SHP77 treated with DMSO at 0.1 percent for 48 hours (cell line): ENCODE measurements at places on chromosomes 3 and 15.

DNA sequence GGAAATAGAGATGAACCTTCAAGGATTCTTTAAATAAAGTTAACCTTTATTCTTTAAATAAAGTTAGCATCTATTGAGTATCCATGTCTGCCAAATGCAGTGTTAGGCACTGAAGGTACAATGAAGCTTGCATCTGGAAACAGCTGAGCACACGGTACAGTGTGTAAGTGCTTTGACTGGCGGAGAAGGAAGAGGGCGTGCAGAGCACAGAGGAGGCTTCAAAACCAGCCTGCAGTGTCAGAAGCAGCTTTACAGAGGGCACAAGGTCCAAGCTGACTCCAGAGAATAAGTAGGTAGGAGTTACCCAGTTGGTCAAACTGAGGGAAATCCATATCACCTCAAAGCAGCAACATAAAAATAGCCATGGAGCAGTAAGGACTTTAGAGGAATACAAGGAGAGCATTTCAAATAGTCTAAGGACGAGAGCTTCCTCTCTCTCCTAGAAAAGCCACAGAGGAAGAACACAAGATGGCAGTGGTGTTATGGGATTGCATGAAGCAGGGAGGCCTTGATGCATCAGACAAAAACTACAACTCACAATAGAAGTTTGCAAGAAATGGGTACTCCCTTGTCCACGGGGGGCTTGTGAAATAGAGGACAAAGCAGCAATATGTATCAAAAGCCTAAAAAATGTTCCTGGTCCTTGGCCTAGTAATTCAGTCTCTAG is 60.3 kb upstream of the PPP2R3A start:
- DNase-seq: no peak

DNA sequence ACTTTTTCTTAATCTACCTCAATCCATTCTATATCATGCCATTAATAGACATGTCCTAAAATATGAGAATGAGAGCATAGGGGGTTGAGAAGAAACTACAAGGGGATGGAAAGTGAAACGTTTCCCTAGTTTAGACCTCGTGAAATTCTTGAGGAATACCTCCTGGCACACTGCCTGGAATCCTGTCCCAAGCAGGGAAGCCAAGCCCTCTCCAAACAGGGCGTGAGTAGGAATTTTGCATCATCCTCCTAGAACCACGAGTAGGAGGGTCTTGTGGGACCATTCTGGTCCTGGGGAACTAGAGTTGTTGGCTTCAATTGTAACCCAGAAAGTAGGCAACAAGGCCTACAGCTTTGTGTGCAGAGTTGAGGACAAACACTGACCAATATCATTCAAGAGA is 19.6 kb upstream of the C3orf80 start:
- DNase-seq: no peak

GRCh38 chr15:88301311-88301710 is 44.8 kb upstream of the NTRK3 start:
- DNase-seq: no peak

- no peak for DNase-seq
Observed at GRCh38 chr3:81782585-81782984, 21.1 kb upstream of the GBE1 start.

DNA sequence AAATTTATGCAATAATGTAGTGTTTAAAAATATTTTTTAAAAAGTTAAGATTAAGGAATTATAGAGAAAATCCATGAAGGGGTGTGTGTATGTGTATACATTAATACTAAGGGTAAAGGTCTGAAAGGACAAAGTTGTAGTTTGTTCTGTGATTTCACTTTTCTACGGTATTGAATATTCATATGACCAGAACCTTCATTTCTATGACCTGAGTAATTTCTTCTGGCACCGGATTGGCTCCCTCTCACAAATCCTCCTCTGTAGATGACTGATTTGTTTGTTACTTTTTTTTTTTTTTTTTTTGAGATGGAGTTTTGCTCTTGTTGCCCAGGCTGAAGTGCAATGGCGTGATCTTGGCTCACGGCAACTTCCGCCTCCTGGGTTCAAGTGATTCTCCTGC is 20.9 kb downstream of the GMPS start:
- no peak for DNase-seq

- DNase-seq: no peak
Observed at GRCh38 chr3:100072326-100073048, 41.8 kb downstream of the FILIP1L start.

DNA sequence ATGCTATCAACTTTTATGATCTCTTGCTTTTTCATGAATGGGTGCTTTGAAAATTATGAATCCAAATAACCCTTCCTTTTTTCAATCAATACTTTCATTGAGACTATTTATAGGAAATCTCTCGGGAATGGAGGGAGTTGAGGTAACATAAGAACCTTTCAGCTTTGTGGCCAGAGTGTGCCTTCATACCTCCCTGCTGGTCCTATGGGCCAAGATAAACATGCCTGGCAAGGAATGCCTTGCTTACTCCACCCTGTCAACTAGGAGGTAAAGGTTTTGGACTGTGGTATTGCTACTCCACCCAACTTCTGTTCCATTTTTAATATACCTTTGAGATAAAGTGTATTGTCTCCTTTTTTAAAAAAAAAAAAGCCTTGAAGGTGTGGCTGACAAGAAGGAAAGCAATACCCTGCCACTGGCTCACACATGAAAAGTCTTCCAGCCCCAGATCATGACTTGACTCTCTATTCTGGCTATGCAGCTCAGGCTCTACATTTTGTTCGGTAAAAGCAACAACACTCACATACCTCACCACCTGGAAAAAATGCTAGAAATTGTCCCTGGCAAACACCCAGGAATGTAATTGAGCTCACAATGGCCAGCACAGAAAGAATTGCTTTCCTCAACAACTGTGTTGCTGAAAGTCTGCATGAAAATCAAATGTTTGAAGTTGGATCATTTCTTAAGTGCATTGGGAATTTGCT is 35.8 kb downstream of the COL8A1 start:
- DNase-seq: no peak
